ENCODE measurements at places on chromosomes 6 and 20.

GRCh38 chr6:93417421-93418013 lies 1.8 kb downstream of the EPHA7 start:
- no peak for DNase-seq

DNA sequence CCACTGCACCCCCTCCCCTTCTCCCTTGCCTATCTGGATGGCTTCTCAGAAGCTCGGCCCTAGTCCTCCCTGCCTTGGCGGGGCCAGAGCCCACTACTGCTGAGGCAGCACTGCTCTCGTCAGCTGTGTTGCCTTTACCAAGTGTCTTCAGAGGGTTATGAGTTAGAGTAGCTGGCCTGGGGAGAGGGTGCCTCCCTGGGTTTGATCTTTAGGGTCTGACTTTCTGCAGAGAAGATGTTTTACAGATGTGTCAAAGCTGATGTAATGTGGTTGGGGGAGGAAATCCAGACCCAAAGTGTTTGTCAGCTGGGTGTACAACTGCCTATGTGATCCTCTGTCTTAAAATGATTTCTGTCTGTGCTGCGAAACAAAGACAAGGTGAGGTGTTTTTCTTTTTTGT lies 30.4 kb upstream of the PI16 start:
- DNase-seq, result no peak

- DNase-seq, result no peak
These were observed 245.5 kb downstream of the PACRG start for GRCh38 chr6:162973151-162973872.

DNA sequence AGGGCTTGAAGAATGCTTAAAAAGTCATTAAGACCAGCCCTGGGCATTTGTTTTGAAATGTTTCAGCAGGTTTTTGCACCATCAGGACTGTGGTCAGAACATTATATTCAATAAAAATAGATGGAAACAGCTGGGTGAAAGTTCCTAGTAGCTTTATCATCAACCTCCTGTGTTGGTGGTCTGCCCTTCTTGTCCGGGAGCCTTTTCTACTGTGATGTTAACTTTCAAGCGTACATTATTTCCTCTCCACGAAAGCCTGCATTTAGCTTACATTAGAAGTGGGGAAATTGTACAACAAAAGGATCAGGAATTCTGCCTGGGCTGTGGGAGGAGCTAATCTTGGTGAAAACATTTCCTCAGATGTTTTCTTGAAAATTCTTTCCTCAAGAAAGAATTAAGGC lies 71.1 kb downstream of the LAMA4 start:
- no peak for DNase-seq

DNA sequence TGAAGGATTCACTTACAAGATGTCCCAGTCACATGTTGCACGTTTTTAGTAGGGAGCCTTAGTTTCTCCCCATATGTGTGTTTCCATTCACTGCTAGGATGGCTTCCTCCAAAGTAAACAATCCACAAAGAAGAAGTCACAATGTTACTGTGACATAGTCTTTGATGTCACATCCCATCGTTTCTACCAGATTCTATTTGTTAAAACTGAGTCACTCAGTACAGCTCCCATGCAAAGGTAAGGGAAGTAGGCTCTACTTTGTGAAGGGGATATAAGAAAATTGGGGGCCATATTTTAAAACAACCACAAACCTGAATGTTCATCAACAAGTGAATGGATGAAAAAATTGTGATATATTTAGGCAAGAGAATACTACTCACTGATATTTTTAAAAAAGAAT lies at the start of the genes OR11A1 and OR2H1:
Gene OR11A1, minus strand, starts transcription at position 101 of the 400 bp plus-strand sequence. CDS start 29,430 bp downstream, outside the sequence.
Gene OR2H1, plus strand, starts transcription at position 185 of the 400 bp plus-strand sequence. CDS start 4,615 bp downstream, outside the sequence.
- no peak for DNase-seq

DNA sequence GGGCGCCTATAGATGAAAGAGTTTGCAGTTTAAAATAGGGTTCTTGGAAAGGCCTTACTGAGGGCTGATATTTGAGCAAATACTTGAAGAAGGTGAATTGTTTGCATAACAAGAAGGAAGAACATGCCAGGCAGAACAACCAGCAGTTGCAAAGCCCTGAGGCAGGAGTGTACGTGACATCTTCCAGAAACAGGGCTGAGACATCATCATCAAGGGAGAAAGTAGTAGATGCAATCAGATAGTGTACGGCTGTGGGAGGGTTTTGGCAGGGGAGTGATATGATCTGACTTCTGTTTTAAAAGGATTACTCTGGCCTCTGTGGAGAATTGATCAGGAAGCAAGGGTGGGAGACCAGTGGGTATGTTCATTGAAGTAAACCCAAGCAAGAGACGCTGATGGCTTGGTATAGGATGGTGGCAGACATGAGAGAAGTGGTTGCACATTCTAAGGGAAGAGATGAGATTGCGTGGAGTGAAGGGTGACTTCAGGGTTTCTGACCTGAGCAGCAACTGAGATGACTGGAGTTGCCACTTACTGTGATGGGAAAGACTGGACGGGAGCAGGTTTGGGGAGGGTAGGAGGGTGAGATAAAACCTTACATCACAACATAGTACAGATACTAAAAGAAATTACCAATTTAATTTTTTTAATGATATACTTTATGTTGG lies 28.8 kb downstream of the RIOK1 start:
- DNase-seq, result no peak

GRCh38 chr6:5257400-5257799 lies 3.4 kb downstream of the LYRM4 start:
- DNase-seq, result no peak

GRCh38 chr20:6740096-6740495 lies 27.4 kb upstream of the BMP2 start:
- DNase-seq, result no peak

DNA sequence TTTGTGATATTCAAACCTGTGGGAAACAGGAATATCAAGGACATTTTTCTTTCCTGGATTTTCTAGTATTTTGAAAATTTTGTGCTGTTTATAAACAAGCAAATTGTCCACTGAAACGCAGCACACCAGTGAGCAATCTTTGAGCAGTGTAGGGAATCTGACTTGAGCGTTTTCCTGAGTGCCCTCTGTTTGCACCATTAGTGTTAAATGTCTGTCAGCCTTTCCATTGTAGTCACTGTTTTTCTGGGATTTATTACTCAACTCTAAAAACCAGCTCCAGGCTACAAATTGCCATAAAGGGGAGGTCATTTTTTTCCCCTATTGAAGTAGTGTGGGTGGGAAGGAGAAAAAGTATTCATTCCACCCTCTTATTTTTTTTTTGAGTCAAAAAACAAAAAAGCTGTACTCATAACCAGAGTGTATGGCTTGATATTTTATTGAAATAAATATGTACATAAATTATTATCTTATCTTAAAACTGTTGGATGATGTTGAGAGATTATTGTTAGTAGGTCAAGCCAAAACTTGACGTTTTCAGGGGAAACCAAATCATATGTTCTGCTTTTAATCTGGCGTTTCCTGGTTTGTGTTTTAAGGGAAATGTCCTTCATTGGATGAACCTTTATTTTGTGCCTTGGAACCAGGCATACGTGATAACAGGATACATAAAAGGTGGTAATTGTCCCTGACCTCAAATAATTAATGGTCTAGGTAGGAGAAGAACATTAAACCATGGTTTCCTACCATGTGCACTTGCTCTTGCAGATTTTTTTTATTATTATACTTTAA lies 51.8 kb downstream of the TSHZ2 start:
- no peak for DNase-seq

DNA sequence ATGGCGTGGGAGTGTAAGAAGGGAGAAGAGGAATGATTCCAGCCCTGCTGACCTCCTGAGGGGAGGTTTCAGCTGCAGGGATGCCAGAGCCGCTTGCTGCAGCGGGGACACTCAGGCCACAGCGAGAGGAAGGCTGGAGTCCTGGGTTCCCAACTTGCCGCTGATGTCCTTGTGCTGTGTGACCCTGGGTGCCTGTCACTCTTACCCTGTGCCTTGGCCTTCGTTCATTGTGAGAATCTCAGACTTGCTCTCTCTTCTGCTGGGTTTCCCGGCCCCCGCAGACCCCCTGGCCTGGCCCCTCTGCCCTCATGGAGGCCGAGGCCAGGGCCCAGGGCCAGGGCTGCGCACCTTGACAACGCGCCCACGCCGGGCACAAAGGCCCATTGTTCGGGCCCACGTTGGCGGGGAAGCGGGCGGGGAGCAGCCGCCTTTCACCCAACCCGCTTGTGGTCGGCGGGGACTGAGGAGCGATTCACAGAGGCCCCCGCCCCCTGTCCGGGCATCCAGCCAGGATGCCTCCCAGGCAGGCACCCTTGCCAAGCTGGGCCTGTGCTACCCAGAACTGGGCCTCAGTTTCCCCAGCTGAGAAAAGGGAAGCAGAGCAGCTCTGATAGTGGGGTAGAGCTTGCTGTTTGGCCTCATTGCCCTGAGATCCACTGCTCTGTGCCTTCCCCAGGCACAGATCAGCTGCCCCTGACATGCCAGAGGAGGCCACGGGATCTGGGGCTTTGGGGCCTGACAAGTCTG lies 52.4 kb downstream of the CEBPB start:
- DNase-seq, result no peak

- no peak for DNase-seq
These were observed 42.1 kb downstream of the SMAP1 start for GRCh38 chr6:70709826-70710225.

GRCh38 chr6:74768120-74768519 lies 437.7 kb downstream of the COL12A1 start:
- DNase-seq, result no peak

GRCh38 chr6:111602481-111603011 lies 3.1 kb downstream of the TRAF3IP2 start:
- DNase-seq, result no peak

DNA sequence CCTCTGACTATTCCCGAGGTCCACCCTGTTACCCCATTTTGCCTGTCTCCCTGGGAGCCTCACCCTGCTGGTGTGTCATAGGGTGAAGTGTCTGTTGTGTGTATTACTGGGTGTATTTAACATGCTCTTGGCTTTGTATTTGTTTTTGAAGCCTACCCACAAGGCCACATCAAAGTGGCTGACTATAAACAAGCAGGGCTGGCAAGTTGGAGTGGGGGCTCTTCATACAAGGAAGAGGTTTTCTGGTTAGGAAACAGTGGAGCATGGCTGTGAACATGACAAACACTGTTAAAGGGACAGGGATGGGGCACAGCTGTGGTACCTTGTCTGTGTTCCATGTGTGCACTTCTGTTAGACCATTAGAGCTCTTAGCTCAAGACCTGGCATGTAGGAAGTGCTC lies 26.3 kb downstream of the HECA start:
- no peak for DNase-seq

- no peak for DNase-seq
These were observed 45.3 kb upstream of the LOC128125822 start for GRCh38 chr6:63526931-63527330.

- no peak for DNase-seq
These were observed 29.0 kb downstream of the MYLIP start for GRCh38 chr6:16157909-16158308.

- no peak for DNase-seq
These were observed 150.0 kb downstream of the UBE3D start for GRCh38 chr6:82915666-82916065.

DNA sequence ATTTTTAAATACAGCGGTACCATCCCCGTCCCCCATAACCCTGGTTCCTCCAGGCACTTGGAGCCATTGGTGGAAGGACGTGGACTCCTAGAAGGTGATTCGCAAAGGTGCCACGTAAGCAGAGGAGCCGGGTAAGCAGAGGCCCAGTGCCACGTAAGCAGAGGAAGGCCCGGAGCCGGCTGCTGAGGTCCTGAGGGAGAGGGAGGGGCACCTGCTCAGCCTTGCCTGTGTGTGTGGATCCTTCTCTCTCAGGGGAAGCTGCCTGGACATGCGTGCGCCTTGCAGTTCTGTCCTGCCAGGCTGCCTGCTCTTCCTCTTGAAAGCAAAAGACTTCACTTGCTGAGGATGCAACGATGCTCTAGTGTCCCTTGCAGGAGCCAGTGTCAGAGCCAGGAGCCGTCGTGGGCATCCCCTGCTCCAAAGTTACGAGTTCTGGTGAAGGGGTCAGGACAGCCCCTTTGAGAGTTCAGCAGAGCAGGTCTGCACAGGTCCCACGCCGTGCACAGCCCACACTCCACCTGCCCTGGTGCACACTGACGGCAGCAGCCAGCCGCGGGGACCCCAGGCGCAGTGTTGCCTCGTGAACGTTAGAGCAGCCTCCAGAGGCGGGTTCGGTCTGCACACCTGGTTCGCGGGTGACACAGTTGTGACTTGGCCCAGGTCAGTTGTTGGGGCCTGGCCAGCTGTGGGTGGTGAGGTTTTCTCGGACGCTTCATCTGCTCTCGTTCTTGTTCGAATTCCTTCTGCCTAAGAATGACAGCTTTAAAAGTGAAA lies 1.9 kb upstream of the NKAIN4 start:
- DNase-seq, result no peak

GRCh38 chr20:63129991-63130657 lies 85.8 kb downstream of the YTHDF1 start:
- DNase-seq, result no peak

DNA sequence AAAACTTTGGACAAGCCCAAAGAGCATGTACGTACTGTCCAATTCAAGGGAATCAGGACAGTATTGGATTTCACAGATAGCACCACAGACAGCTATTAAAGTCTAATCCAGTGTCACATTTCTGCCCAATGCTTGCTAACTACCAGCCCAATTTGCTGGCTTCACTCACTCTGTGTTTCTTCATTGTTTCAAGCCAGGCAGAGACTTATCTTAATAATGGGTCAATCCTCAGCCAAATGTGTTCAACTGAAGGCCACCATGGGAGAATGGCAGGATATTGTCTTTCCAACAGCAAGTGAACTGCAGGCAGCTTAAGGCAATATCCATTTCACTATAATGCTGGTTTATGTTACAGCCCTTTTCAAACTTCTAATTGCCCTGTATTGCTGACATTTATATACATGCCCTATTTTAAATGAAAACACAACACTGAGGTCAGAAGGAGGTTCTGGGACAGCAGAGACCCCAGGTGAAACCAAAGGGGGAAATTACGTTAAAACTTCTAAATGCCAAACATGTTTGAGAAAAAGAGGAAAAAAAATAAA lies 142.1 kb upstream of the RSPO3 start:
- no peak for DNase-seq
